ENCODE measurements at places on chromosomes 1 and 21.

DNA sequence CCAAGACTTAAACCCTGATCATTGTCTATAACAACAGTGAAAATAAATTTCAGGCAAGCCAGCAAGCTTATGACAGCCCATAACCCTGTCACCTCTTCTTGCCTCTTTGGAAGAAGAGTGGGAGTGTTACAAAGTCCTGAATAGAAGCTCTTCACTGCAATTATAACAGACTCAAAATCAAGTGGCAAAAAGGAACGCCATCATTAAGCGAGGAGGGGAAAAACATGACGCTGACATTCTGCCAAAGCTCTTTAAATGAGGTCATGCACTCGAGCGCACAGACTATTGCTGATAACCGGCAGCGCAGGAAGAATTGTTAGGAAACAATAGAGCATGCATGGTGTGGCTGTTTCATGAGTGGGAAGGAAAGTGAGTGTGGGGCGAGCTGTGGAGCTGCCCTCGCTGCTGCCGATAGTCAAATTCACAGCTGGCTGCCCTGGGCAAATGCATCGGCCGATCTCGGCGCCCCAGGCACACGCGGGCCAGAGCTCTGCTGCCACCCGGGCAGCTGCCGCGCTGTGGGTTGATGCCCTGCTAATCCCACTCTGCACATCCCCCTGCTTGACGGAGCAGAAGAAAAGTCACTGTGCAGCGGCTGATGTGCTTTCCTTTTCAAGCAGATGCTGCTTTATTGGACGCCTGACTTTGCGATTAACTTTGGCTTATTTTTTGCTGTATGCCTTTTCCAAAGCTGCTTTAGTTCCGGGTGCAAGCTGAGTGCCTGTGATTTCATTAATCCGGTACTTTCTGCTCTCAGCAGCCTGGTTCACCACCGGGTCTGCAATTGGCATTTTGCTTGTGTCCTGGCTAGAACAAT lies 102.4 kb upstream of the ST6GALNAC5 start:
- DNase-seq, result no peak

DNA sequence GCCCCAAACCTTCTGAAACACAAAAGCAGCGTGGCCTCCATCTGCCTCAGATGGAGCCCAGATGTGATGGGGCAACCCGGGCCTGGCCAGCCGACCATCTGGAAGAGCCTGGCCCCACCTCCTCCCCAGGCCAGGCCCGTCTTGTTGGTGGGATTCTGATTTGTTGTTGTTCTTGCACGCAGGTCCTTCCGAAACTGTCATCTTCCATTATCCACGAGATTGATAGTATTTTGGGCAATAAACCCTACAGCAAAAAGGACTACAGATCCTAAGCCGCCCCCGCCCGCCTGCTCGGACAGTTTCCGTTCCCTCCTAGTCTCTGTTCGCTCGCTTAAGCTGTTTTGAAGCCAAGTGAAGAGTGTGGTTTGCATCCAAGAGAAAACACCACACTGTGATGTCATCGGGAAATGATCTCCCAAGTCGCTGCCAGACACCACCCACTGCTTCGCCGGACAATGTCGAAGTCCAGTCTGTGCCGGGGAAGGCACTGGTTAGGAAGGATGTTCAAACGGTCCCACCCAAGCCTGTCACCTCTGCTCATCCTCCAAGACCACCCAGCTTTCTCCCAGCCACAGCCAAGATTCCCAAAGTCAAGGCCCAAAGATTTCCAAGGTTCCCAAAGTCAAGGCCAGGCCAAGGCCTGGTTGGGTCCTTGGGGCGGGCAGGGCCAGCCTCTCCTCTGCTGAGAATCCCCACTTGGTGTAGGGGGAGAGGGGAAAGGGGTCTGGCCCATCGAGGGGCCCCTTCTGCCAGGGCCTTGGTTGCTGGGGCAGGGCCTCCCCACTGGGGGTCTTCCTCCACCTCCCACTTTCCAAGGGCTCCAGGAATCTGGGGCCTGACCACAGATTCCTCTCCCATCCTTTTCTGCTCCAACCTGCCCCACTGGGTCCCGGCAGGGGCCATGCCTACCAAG lies 52.9 kb downstream of the KCNAB2 start:
- no peak for DNase-seq

DNA sequence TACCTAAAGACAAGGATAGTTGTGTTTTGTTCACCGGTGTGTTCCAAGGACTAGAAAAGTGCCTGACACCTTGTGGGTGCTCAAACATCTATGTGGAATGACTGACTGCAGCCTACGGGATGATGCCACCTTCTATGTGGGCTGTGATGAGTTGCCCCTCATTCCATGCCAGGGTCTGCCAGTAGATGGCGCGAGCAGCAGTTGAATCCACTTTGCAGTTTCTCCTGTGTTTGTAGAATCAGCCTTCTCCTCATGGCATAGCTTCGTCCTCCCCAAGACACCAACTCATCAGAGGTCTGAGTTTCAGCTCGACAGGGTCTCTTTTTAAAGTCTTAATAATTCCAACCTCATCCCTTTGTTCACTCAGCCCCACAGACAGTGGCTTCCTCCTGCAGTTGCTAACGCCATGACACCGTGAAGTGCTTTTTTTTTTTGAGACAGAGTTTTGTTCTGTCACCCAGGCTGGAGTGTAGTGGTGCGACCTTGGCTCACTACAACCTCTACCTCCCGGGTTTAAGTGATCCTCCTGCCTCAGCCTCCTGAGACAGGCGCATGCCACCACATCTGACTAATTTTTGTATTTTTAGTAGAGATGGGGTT lies 133.7 kb downstream of the CAPN8 start:
- peak; percentile 6 for DNase-seq

- no peak for DNase-seq
These were observed 335.5 kb downstream of the BARHL2 start for GRCh38 chr1:90381598-90381997.

- DNase-seq, result no peak
These were observed 16.5 kb downstream of the SLC2A7 start for GRCh38 chr1:9009438-9010370.

DNA sequence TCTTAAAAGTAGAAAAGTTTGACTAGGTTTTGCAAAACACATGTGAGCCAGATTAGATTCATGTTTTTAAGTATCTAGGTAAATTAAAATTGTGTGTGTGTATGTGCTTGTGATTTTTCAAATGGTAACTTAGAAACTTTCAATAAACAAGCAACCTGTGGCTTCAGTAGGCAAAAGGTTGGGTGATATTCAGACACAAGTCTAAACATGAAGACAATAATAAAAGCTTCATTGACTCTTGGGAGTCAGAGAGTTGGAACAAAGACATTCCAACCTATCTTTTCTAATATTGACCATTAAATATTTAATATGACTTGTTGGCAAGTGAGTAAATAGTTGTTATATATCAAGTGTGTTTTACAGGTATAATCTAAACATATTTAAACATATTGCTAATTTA lies 1049.6 kb upstream of the ADGRL4 start:
- DNase-seq, result no peak

DNA sequence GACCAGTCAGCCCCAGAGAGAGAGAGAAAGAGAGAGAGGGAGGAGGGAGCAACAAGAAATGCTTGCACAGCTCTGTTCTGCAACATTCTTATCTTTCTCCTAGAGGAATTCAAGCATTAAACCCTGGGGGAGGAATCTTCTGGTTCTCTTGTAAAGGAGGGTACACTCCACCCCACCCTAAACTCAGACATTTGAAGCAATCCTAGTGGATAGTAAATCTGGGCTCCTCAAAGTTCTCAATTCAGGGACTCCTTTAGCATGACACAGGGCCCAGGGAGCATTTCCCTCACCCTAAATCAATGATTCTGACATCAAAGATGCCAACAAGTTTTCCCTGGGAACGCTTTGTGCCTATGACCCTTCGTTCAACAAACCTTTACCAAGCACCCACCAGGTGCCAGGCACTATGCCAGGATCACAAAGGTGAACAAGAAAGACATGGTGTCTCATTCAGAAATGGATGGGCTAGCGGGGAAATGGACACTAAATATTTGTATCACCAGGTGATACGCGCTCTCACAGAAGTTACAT lies 11.9 kb upstream of the CAPN2 start:
- DNase-seq, result no peak

- no peak for DNase-seq
These were observed 59.1 kb downstream of the CAMK2N1 start for GRCh38 chr1:20426923-20427322.

GRCh38 chr1:155000411-155000725 lies 2.2 kb upstream of the ZBTB7B start:
- no peak for DNase-seq

GRCh38 chr1:7261490-7261889 lies 476.2 kb downstream of the CAMTA1 start:
- no peak for DNase-seq

GRCh38 chr1:65795311-65795710 lies 2.6 kb downstream of the PDE4B start:
- no peak for DNase-seq

- DNase-seq, result no peak
These were observed 3.1 kb downstream of the ACKR1 start for GRCh38 chr1:159207774-159208173.

DNA sequence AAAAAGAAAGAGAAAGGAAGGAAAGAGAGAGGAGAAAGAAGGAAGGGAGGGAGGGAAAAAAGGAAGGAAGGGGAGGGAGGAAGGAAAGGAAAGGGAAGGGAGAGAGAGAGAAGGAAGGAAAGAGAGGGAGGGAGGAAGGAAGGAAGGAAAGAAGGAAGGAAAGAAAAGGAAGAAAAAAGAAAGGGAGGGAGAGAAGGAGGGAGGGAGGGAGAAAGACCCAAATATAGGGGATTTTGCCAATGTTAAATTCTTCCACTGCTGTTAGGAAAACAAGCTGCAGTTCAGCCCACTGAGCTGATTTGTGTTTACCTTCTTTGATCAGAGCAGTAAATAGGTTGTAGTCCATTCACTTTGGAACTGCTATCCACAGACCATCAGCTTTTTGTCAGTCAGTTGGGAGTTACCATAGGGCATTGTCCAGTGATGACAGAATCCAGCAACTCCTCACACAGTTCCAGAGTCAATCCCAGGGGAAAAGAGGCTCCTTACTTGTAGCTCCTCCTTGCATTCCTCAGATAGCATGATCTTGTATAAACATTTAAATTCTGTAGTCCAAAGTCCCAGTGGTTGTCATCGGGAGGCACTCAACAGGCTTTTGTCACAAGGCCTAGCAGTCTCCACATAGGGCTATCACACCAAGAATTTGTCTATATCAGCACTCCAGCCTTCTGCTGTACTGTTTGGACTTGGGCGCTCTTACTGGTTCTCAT lies 13.5 kb upstream of the PPP1R8 start:
- DNase-seq, result no peak

DNA sequence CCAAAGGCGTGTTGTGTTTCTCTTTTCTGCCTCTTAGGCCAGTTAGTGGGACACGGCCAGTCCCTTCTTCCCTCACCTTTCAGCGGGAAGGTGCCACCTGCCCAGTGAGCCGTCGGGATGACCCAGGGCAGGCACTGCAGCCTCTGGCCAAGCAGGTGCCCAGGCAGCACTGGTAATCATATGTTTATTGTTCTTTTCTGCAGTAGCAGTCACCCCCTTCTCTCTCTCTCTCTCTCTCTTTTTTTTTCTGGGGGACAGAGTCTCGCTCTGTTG lies 38.2 kb downstream of the CRYAA start:
- DNase-seq, result no peak

DNA sequence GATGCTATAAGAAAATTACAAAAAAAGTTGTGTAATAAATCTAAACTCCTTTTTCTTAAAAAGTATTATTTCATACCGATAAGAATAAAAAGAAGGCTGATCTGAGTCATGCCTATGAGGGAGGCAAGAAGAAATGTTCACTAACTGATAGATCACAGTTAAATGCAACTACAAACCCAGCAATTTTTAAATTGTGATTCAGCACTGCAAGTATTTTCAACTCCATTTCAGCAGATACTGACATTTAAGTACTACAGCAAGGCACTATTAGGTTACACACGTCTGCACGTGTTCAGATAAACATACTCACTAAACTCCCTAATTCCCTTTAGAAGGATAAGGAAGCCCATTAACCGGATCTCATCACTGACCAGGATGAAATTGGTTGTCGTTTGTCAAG lies 213.3 kb upstream of the ZRANB2 start:
- DNase-seq, result no peak

DNA sequence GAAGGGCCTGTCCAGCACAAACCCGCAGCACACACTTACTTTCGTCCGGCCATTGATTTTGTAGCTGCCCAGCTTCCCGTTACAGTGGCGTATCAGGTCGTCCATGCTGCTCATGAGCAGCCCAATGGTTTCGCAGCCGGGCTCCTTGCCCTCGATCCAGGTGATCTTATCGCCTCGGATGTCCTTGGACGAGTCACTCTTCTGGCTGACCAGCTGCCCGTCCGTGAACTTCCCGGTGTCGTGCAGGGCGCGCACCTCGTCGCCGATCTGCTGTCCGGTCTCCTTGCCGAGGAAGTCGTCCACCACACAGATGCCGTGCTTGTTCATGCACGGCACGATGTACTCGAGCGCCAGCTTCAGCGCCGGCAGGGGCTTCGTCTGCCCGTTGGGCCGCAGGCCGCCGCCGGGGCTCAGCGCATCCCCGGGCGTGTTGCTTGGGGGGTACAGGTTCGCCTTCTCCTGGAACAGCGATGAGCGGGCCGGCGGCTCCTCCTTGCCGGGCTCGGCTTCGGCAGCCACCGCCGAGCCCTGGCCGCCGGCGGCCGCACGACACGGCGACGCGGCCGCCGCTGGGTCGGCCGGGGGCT lies 1.0 kb downstream of the EGLN1 start:
- DNase-seq, result peak; percentile 23

DNA sequence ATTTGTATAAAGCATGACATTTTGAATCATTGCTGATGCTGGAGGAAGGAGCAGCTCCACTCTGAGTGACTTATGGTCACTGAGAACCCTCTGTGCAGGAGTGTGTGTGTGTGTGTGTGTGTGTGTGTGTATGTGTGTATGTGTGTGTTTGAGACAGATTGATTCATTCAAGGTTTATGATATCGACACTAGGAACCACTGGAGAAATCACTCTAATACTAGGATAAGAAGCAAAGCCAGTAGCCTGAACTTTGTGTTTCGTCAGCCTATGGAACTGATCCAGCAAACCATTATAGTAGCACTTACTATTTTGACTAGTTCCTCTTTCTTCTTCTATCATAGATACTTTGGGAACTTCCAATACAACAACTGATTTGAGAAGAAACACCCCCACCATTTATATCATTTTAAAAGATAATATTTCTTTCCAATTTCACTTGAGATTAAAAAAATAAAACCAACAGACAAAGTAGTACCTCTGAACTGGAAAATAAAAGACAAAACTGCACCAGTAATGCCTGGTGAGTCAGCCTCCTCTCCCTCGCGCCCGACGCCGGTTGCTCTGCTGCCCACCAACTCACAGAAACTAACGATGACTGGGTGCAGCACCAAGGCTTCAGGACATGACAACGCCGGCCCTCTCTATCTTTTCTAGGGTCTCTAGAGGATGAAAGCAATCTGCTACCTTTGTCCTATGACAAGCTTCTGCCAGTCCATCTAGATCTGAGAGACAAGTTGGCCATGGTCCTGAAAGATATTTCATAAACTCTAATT lies 20.9 kb downstream of the SLAMF1 start:
- peak; percentile 29 for DNase-seq

- no peak for DNase-seq
These were observed 22.8 kb upstream of the TSPEAR start for GRCh38 chr21:44734026-44734745.

DNA sequence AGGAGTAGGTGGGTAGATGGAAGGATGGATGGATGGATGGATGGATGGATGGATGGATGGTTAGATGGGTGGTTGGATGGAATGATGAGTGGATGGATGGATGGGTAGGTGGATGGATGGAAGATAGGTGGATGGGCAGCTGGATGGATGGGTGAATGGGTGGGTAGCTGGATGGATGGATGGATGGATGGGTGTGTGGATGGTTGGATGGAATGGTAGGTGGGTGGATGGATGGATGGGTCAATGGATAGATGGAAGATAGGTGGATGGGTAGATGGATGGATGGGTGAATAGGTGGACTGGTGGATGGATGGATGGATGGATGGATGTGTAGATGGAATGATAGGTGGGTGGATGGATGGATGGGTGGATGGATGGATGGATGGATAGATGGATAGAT lies 164.0 kb upstream of the VAMP3 start:
- DNase-seq, result no peak

All from T-cell (primary cell).